NCI-H510A treated with DMSO at 0.1 percent for 48 hours (cell line): ENCODE measurements at places on chromosomes 4 and X.

DNA sequence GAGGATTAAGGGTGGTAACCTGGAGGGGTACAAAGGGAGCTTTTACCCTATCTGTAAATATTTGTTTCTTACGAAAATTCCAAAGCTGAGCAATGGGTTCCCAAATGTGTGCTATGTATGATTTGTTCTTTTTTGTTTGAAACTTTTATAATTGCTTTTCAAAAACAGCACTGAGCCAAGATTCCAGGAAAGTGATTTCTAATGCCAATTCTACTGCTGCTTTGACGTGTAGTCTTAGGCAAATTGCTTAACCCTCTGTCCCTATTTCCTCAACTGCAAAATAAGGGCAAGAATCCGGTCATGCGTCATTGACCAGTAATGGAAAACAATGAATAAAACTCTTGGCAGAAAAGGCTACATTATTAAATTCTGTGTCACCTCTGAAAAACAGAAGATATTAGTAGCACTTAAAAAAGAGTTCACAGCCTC lies 454.7 kb downstream of the IL15 start:
- no peak for DNase-seq

DNA sequence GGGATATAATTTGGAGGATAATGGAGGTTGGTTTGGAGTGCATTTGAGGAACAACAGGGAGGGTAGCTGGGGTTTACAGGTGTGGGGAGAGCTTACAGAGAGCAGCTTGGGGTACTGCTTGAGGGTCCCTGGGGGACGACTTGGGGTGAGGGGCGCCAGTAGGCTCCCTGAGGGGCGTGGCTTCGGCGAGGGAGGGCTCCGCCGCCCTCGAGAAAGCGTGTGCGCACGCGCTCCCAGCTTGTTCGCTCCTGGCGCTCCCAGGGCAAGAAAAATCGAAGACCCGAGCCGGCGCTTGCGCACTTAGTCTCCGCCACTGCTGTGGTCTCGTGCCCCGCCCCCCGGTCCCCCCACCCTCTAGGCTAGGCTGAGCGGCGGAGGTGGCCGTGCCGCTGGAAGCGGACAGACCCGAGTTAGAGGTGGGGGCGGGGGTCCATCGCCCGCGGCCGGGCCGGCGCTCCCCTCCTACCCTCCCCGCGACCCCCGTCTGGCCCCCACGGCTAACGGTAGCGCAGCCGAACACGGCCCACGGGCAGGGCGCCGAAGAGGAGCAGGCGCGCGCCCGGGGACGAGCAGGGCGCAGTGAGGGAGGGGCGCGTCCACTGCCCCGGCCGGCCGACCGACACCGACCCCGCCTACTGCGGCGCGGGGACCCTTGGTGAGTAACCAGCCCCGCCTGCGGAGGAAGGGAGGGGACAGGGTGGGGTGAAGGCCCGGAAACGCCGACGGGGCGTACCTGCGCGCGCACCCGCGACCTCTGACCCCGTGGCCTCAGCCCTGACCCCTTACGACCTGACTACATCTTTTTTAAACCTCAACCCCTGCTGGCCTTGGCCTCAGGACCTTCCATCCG lies 5.4 kb upstream of the CCDC120 start:
- DNase-seq, result peak; percentile 44

GRCh38 chrX:1449823-1450149 lies 2.9 kb downstream of the ASMTL start:
- no peak for DNase-seq

DNA sequence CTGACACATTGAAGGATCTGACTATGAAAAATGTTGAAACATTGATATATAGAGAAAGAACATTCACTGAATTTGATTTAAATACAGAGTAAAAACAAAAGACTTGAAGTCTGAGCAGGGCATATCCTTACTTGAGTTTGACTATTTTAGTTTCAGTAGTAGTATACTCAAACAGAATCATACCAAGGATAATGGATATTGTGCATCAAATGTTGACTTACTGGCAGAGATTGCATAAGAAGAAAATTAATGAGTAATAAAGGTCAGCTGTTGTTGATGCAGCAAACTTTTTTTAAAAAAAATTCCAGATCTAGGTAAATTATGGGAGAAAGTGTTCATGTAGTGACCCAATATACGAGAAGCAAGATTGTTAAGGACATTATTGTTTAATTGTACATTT lies 94.5 kb upstream of the APOOL start:
- DNase-seq, result no peak

DNA sequence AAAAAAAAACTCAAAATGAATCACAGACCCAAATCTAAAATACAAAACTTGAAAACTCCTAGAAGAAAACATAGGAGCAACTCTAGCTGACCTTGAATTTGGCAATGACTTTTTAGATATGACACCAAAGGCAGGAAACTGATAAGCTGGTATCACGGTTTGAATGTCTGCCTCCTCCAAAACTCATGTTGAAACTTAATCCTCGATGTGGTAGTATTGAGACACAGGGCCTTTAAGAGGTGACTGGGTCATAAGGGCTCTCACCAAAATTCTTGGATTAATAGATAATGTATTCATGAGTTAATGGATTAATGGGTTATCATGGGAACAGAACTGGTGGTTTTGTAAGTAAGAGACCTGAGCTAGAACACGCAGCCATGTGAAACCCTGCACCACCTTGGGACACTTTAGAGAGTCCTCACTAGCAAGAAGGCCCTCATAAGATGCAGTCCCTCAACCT lies 40.5 kb downstream of the FRYL start:
- DNase-seq, result no peak

- no peak for DNase-seq
These were observed 17.8 kb upstream of the IBSP start for GRCh38 chr4:87781569-87781968.

DNA sequence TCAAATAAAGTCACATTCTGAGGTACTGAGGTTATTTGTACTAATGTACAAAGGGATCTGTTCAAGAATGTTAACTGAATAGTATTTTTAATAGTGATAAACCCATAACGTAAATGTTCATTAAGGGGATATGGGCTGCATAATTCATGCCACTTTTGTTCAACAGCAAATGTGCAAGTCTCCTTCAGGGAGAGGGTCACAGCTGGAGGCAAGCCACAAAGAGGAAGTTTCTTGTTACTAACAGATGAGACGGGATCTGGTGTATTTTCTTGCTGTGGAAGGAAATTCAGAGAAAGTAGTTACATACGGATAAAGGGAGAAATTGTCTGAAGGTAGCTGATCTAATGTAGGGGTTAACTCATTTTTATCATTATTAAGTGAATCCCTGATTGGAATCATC lies 10.0 kb downstream of the ZFP42 start:
- no peak for DNase-seq

- no peak for DNase-seq
These were observed 74.4 kb downstream of the RTL5 start for GRCh38 chrX:72057331-72057730.

GRCh38 chr4:69782651-69783310 lies 22.4 kb upstream of the SULT1B1 start:
- DNase-seq, result no peak

DNA sequence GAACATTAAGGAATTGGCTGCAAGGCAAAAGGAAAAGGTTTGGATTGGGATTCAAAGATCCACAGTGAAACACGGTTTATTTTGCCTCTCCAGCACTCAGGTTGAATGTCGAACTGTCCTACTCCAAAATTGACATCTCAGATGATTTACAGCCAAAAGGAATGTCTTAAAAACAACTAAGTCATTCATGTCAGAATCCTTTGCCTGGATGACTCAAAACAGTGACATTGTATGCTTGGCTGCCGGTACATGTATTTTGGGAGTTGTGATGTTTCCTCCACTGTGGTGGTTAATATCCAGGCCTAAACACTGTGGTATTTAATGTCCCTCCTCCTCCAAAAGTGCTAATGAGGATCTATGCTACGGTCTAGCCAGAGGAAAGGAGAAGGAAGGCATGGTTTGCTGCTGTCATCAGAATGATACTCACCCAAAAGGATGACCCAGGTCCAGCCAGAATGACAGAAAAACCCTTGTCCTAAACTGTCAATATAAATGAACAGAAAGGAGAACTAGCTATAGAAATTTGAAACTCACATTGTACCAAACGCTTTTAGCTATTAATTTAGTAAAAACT lies 20.9 kb downstream of the PGM2 start:
- no peak for DNase-seq

DNA sequence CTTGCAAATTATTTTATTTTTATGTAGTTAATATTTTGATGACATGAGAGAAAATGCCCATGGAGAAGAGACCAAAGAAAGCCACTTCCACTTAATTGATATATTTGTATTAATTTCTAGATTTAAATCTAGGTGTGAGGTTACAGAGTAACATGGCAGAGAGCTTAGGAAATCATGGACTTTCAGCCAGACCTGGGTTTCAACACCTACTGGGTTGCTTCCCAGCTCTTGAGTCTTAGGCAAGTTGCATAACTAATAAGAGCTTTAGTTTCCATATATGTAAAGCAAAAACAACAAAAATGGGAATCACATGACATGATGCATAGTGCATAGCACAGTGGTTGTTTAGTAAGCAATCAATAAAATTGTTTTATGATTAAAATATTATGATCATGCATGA lies 413.3 kb downstream of the CCSER1 start:
- DNase-seq, result no peak

GRCh38 chr4:16585053-16585452 lies 313.4 kb downstream of the LDB2 start:
- DNase-seq, result no peak

DNA sequence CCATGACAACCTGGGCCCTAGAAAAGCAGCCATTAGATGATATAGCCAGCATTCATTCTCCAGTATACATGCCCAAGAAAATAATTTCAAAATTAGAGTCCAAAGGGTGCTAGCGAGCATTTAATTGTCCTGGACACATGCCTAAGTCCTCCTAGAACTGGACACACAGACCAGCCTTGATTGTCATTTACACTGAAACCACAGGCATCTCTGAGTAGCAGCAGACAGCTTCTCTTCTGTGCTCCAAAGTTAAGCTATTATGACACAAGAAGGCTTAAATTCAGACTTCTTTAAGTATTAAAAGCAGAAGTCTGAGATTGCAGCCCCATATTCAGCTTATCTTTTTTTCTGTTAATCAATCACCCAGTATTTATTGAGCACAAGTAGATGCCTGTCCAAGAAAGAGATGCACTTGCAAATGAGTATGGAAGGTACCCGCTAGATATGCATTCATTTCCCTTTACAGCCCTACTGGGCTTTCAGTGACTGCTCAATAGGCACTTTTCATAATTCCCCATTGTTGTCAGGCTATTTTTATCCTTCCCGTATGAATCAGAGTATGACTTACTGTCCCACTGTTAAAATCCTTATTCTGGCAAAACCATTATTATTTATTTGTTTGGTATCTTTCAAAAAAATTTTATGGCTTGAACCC lies 374.1 kb downstream of the FBXW7 start:
- DNase-seq, result no peak

DNA sequence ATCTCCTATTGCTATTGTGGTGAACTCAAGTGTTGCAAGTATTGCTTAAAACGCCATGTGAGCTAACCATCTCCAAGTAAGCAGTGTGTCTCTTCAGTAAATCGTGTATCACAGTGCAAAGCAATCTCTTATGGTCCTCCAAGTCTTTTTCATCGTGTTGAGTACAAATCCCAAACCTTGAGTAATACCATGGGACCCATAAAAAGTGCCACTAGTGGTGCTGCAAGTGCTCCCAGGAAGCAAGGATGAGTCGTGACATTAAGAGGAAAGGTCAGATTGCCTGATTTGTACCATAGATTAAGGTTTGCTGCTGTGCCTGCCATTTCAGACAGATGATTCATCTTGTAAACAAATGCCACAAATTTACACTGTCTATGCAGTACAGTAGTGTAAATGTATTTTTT lies 66.9 kb upstream of the BMPR1B start:
- DNase-seq, result no peak

DNA sequence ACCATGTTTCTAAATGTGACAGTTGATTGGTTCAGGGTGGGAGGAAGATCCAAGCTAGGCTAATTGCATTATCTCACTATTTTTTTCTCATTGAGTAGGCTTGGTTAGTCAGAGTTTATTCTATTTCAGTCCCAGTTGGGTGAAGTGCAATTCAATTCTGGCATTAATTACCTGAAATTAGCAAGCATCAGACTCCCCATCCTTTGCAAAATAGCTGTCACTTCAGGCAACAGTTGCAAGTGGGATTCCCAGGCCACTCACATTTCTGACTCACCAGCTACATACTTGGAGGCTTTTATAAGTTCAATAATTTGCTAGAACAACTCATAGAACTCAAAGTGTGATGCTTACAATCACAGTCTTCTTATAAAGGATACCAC lies 155.8 kb upstream of the HAND2 start:
- DNase-seq, result no peak

- DNase-seq, result no peak
These were observed 95.2 kb upstream of the DKK2 start for GRCh38 chr4:107131295-107131694.

DNA sequence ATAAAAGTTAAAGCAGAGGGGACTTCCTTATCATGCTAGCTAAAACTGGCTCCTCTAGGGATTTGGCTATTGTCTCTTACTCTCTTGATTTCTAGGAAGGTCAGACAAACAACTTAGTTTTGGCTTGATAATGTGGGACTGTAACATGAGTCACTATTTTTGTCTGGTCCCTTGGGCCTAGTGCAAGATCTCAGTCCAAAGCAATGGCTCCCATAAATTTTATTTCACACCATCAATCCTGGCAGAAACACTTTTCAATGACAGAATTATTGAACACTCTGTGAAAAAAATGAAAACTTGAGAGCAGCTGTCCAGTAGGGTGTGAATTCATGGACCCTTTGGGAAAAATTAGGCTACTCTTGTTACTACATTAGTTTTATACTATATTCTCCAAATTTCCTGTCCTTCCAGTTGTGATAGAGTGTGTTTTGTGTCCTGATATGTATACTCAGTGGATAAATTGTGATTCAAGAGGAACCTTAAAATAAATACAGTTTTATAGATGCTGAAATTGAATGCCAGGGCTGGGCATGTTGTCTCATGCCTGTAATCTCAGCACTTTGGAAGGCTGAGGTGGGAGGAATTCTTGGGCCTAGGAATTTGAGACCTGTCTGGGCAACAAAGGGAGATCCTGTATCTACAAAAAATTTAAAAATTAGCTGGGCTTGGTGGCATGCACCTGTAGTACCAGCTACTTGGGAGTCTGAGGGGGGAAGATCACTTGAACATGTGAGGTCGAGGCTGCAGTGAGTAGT lies 10.8 kb upstream of the SNCA start:
- DNase-seq, result no peak

GRCh38 chrX:43940816-43941474 lies 32.2 kb downstream of the NDP start:
- no peak for DNase-seq

GRCh38 chrX:22541926-22542325 lies 269.2 kb downstream of the CBLL2 start:
- no peak for DNase-seq

DNA sequence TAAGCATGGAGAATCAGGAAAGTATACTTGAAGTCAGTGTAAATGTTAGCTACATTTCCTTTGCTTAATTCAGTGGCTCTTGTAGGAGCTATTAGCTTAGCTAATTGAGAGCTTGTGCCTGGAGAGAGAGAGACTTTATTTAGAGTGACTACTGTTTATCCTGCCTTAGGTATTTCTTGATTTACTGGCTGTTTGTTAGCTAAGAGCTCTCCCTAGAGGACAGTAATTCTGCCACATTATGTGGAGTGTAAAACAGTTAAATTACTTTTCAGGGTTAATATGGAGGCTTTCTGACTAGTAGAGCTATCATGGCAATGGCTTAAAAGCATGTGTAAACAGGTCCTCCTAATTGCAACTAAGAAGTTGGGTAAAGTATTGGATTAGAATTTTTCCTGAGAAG lies 306.5 kb upstream of the TECRL start:
- no peak for DNase-seq
